ENCODE measurements at places on chromosomes 1 and 21. TPM values are rescaled to one million over a fixed set of nuclear protein-coding genes. Genes with fewer than 3 reads are reported as not detected.

The RNU1-1 gene
- polyA plus RNA-seq: not detected

The TAF13 gene
- polyA plus RNA-seq: 1.7 TPM

The SPRR2B gene
- not detected for polyA plus RNA-seq

The CYP2J2 gene
- polyA plus RNA-seq: 5.0 TPM

The PRKAB2 gene
- 4.3 TPM for polyA plus RNA-seq

The SLC27A3 gene
- 10.0 TPM for polyA plus RNA-seq

GRCh38 chr1:41341365-41341683, 19.9 kb upstream of the FOXO6 start:
- H3K27me3 ChIP-seq: peaks cover 23% of the 10 kb centered on the region
- H3K36me3 ChIP-seq: no peaks in the 10 kb centered on the region
- H3K4me3 ChIP-seq: no peak overlapping the region
- DNase-seq: no peak
- H3K4me1 ChIP-seq: peaks cover 5% of the 10 kb centered on the region

DNA sequence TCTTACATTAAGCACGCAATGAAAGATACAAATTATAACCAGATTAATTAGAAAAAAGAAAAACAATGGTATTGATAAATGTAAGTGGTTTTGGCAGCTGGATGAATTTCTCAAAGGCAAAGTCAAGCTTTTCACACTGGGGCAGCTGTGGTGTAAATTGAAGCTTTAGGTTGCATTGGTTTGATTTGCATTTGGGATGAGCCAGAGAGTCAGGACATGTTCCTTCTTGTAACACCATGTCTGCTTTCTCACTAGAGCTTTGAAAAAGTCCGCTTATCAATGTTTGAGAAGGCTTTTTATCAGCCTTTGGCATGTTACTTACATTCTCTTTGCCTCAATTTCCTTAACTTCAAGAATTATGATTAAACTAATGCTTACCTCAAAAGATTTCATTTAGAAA, 173.9 kb downstream of the GPATCH2 start:
- no peak for DNase-seq
- H3K27me3 ChIP-seq: no peaks in the 10 kb centered on the region
- peaks cover 13% of the 10 kb centered on the region for H3K36me3 ChIP-seq
- H3K27ac ChIP-seq: no peak overlapping the region

DNA sequence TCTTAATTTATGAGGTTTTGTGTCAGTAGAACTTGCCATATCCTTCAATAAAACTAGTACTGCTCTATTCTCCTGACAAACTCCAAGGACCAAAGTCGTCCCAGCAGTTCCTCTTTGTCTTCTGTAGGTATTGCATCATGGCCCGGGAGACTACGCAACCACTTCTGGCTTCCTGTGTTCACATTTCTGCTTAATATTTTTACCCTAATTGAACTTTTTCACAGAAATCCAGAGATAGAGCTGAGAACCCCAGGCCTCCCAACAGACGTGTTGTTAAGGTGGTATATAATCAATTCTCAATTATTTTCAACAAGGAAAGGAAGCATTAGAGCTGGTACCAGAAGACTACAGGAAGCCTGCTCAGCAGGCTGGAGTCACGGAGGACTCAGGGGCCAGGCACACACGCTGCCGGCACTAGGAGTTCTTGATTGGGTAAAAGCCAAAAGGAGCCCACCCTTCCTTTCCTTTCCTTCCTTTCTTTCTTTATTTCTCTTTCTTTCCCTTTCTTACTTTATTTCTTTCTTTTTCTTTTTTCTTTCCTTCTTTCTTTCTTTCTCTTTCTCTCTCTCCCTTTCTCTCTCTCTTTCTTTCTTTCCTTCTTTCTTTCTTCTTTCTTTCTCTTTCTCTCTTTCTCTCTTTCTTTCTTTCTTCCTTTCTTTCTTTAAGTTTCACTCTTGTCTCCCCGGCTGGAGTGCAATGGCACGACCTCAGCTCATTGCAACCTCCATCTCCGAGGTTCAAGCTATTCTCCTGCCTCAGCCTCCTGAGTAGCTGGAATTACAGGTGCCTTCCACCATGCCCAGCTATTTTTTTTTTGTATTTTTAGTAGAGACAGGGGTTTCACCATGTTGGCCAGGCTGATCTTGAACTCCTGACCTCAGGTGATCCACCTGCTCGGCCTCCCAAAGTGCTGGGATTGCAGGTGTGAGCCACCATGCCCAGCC, 173.7 kb downstream of the ZBTB18 start:
- no peak overlapping the region for H3K27ac ChIP-seq
- DNase-seq: no peak
- H3K36me3 ChIP-seq: no peaks in the 10 kb centered on the region
- H3K4me3 ChIP-seq: no peak overlapping the region

DNA sequence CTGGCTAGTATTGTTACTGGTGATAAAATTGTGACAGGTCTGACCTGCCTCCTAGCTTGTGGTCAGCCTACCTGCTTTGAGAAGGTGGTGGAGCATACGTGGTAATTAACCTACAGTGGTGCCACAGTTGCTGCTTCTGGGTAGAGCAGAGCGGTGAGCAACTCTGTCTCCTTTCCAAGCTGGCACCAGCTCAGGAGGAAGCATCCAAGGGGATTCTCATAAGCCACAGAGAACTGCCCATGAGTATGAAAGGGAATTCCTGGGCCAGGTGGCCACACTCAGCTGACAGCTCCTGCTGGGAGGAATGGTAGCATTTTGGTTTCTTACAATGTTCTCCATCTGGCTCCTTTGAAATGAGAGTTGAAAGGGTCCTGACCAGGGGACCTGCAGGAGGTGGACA, 39.4 kb downstream of the ATP2B4 start:
- H3K27me3 ChIP-seq: no peaks in the 10 kb centered on the region
- H3K4me1 ChIP-seq: peaks cover 37% of the 10 kb centered on the region
- no peak overlapping the region for H3K27ac ChIP-seq
- DNase-seq: no peak
- no peaks in the 10 kb centered on the region for H3K36me3 ChIP-seq

DNA sequence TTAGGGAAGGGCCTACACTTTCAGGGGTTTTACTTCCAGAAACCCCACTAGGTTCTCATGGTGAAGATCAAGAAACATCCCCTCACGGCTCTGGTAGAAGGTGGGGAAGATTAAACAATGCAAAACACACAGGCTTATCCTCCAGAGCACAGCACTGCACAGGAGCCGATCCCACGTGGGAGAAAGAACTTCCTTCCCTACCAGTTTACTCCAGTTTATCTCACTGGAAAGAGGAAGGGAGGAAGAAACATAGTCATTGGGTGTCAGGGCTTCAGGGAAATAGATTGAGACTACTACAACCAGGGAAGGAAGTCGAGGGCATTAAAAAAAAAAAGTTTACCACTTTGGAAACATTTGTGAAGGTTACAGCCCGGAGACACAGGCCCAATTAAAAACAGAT, 164.4 kb downstream of the NTPCR start:
- H3K4me1 ChIP-seq: peaks cover 21% of the 10 kb centered on the region
- H3K27me3 ChIP-seq: no peaks in the 10 kb centered on the region
- no peak for DNase-seq
- no peak overlapping the region for H3K4me3 ChIP-seq
- peaks cover 12% of the 10 kb centered on the region for H3K36me3 ChIP-seq

GRCh38 chr1:236181059-236181458, 38.7 kb downstream of the GPR137B start:
- H3K27me3 ChIP-seq: no peaks in the 10 kb centered on the region
- no peak for DNase-seq
- no peak overlapping the region for H3K27ac ChIP-seq
- H3K4me3 ChIP-seq: no peak overlapping the region
- H3K4me1 ChIP-seq: peaks cover 7% of the 10 kb centered on the region
- no peaks in the 10 kb centered on the region for H3K36me3 ChIP-seq

- no peak for DNase-seq
- peaks cover 3% of the 10 kb centered on the region for H3K27me3 ChIP-seq
- peaks cover 5% of the 10 kb centered on the region for H3K4me1 ChIP-seq
- no peaks in the 10 kb centered on the region for H3K36me3 ChIP-seq
- no peak overlapping the region for H3K27ac ChIP-seq
These were observed 228.1 kb downstream of the TPR start for GRCh38 chr1:186146974-186147373.

GRCh38 chr1:13587256-13588030, 3.8 kb downstream of the PDPN start:
- H3K36me3 ChIP-seq: no peaks in the 10 kb centered on the region
- no peak overlapping the region for H3K4me3 ChIP-seq
- DNase-seq: no peak
- no peak overlapping the region for H3K27ac ChIP-seq
- H3K4me1 ChIP-seq: no peaks in the 10 kb centered on the region

GRCh38 chr1:12435639-12436344, 182.2 kb downstream of the DHRS3 start:
- peaks cover 90% of the 10 kb centered on the region for H3K4me1 ChIP-seq
- H3K27me3 ChIP-seq: no peaks in the 10 kb centered on the region
- H3K27ac ChIP-seq: peak overlapping the region; percentile 85
- no peak for DNase-seq

DNA sequence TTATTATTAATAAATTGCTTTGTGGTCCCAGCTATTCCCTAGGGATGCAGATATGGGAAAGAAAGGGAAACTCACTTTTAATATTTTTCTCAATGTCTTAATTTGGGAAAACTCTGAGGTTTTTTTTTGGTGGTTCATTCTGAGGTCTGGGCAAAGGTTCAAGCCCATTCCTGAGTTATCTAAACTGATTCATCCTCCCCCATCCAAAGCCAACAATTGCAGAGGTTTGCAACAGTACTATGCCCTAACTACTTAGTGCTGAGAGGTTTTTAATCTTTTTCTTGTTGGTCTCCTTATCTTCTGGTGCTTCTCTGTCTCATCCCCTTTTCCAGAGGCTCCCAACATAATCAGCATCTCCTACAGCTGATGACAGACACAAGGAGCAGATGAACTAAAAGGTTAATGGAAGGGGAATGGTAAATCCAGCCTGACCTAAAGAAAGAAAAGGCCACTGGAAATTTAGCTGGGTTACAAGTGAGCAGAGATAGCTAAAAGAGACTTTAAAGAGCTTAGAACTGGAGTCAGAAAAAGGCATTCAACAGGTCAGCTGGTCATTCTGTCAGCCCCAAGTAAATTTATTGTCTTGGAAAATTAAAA, 390.4 kb downstream of the TGFB2 start:
- no peaks in the 10 kb centered on the region for H3K36me3 ChIP-seq
- no peaks in the 10 kb centered on the region for H3K27me3 ChIP-seq
- no peak overlapping the region for H3K27ac ChIP-seq

- H3K36me3 ChIP-seq: no peaks in the 10 kb centered on the region
- peaks cover 3% of the 10 kb centered on the region for H3K27me3 ChIP-seq
- H3K27ac ChIP-seq: no peak overlapping the region
- no peak for DNase-seq
These were observed 117.7 kb downstream of the LACTBL1 start for GRCh38 chr1:22854688-22855565.

DNA sequence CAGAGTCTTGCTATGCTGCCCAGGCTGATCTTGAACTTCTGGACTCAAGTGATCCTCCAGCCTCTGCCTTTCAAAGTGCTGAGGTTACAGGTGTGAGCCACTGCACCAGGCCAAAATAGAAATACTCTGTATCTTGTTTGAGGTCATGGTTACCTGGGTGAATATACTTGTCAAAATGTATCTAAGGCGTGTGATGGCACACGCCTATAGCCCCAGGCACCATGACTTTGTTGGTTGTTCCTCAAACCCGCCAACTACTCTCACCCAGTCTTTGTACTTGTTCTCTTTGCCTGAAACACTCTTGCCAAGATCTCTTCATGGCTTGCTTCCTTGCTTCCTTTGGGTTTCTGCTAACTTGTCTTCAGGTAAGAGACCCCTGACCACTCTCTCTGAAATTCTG, 38.0 kb upstream of the RGS5 start:
- no peak overlapping the region for H3K4me3 ChIP-seq
- H3K4me1 ChIP-seq: no peaks in the 10 kb centered on the region
- H3K36me3 ChIP-seq: no peaks in the 10 kb centered on the region
- no peaks in the 10 kb centered on the region for H3K27me3 ChIP-seq
- no peak overlapping the region for H3K27ac ChIP-seq
- DNase-seq: no peak

DNA sequence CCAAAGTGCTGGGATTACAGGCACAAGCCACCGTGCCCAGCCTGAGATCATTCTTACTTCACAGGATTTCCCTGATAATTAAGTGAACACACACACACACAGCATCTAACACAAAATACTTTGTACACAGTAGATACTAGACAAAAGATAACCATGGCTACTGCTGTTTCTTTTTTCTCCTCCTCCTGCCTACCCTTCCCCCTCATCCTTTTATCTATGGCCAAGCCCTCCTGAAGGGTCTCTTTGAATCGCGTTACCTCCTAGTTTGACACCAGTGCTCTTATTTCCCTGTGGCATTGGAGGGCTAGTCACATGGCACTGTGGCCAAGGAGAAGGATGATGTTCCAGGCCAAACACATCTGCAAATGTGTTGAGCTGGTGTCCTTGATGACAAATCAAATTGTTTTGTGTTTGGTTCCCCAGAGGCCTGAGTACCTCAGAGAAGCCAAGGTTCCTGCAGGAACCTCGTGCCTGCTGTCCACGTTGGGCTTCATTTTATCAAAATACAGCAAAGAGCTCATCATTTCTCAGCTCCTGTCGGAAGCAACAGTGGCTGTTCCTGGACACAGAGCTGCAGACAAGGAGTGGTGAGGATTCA, 20.6 kb downstream of the NDUFS5 start:
- peaks cover 6% of the 10 kb centered on the region for H3K4me1 ChIP-seq
- H3K27ac ChIP-seq: no peak overlapping the region
- no peak overlapping the region for H3K4me3 ChIP-seq
- H3K36me3 ChIP-seq: peaks cover 27% of the 10 kb centered on the region
- H3K27me3 ChIP-seq: no peaks in the 10 kb centered on the region
- DNase-seq: no peak

DNA sequence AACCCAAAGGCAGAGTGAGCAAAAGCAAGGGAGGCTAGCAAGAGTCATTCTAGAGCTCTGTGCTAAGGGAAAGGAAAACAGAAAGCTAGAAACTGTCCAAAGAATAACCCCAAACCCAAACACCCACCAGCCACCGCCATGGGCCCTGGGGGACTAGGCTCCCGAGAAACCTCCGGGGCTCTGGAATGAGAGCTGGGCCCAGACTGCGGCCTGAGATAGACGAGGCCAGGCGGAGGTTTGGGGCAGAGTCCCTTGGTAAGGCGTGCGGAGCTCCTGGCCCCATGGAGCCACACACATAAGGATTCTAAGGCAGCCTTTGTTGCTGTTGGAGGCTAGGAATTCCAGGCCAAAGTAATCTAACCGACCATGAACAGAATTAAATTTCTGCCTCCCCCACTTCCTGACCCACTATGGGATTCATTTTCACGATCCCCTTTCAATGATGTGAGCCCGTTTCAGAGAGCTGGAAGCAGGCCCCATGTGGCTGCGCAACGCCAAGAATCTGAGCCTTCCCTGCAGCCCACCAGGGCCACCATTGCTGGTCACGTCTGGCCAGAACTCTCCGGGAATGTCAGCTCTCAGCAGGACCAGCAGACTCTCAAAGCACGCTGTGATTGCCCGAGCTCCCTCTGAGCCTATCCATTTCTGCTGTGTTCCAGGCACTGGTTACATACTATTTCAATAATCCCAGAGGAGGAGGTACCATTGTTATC, 145.0 kb downstream of the TRABD2B start:
- no peak overlapping the region for H3K4me3 ChIP-seq
- no peaks in the 10 kb centered on the region for H3K36me3 ChIP-seq
- H3K4me1 ChIP-seq: no peaks in the 10 kb centered on the region
- no peaks in the 10 kb centered on the region for H3K27me3 ChIP-seq
- no peak for DNase-seq
- H3K27ac ChIP-seq: no peak overlapping the region
